ENCODE measurements at places on chromosomes 7 and 10. TPM values are rescaled to one million over a fixed set of nuclear protein-coding genes. Genes with fewer than 3 reads are reported as not detected.

The TMEM213 gene
- not detected for total RNA-seq

The SPDYE1 gene
- total RNA-seq: not detected

The LAMB4 gene
- under 0.01 TPM for total RNA-seq

The OPN4 gene
- total RNA-seq: not detected

The NUPR2 gene
- total RNA-seq: not detected

The PTF1A gene
- total RNA-seq: not detected

The ASB4 gene
- not detected for total RNA-seq

The ASB10 gene
- not detected for total RNA-seq

The CYP3A4 gene
- total RNA-seq: not detected

The FAM221A gene
- total RNA-seq: 0.78 TPM

All from subcutaneous preadipocyte (primary cell).